ENCODE measurements at places on chromosomes 12 and 14.

DNA sequence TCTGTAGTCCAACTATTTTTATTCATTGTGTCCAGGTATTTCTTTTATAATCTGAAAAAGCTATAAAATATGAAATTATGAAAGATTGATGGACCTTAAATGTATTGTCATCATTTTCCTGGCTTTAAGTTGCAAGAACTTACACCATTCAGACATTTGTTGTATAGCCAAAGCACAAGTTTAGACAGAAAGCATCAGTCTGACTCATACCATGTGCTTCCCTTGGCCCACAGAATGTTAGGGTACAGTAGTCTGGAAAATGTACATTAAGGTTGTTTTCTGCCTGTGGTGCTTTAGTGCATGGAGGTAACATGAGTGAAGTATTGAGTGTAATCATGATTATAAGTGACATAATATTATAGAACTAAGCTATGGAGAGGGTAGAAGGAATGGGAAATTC lies 1002.5 kb downstream of the BCL11B start:
- DNase-seq = no peak

DNA sequence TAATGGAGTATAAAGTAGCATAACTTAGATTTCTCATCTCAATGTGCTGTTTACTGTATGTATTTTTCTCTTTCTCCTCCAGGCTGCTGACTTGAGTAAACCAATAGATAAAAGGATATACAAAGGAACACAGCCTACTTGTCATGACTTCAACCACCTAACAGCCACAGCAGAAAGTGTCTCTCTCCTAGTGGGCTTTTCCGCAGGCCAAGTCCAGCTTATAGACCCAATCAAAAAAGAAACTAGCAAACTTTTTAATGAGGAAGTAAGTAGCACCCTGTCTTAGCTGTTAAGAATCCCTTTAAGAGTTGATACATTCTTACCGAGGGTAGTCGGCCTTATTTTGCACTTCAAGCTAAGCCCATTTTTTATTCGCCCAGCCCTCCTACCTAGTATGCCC lies 55.2 kb downstream of the WDR20 start:
- no peak for DNase-seq

GRCh38 chr14:100312877-100313400 lies 6.7 kb upstream of the SLC25A29 start:
- DNase-seq = no peak

DNA sequence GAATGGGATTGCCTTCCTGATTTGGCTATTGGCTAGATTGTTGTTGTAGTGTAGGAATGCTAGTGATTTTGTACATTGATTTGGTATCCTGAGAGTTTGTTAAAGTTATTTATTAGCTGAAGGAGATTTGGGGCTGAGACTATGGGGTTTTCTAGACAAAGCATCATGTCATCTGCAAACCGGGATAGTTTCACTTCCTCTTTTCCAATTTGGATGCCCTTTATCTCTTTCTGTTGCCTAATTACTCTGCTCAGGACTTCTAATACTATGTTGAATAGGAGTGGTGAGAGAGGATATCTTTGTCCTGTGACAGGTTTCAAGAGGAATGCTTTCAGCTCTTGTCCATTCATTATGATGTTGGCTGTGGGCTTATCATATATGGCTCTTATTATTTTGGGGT lies 265.7 kb upstream of the MGAT4C start:
- DNase-seq = no peak

DNA sequence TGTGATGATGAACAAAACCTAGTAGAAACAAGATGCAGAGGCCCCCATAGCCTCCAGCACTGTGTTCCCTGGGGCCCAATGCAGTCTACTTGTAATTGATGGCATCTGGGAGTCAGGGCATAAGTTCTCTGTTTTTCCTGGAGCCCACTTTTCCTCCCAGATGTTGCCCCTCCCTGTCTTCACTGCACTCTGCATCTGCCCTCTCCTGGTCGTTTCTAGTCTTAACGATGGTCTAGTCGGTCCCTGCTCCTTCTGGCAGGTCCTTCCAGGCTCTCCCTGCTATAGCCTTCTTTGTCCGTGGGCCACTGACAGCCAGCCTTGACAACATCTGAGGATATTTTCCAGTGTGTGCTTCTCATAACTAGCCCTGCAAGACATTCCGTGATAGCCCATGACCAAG lies 208.3 kb downstream of the GXYLT1 start:
- no peak for DNase-seq

DNA sequence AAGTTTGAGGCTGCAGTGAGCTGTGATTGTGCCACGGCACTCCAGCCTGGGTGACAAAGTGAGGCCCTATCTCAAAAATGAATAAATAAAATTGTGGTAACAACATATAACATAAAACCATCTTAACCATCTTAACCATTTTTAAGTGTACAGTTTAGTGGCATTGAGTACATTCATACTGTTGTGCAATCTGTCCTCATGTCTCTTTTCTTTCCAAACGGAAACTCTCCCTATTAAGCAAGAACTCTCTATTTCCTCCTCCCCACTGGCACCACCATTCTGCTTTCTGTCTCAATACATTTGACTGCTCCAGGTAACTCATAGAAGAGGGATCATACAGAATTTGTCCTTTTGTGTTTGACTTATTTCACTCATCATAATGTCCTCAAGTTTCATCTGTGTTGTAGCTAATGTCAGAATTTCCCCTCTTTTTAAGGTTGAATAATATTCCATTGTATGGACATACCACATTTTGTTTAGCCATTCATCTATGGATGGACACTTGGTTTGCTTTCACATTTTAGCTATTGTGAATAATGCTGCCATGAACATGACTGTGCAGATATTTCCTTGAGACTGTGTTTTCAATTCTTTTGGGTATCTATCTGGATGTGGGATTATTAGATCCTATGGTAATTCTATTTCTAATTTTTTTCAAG lies 4.4 kb upstream of the MARK3 start:
- no peak for DNase-seq

GRCh38 chr14:77064521-77065178 lies 33.4 kb upstream of the CIPC start:
- no peak for DNase-seq

DNA sequence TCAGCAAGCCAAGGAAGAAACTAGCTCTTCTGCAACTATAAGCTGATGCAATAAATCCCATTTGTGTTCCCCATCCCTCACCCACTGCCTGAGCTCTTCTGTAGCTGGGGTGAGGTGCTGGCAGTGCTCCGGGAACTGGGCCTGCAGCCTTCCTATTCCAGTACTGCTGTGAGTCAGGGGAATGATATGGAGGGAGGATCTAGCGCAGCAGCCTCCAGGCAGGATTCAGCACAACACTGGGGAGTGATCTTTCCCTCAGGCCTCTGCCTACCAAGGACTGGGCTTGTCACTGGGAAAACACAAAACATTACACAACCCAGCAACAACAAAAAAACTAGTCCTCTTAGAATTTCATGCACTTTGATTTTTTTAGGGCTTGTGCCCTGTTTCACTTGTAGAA lies 58.7 kb downstream of the ST8SIA1 start:
- DNase-seq = no peak

DNA sequence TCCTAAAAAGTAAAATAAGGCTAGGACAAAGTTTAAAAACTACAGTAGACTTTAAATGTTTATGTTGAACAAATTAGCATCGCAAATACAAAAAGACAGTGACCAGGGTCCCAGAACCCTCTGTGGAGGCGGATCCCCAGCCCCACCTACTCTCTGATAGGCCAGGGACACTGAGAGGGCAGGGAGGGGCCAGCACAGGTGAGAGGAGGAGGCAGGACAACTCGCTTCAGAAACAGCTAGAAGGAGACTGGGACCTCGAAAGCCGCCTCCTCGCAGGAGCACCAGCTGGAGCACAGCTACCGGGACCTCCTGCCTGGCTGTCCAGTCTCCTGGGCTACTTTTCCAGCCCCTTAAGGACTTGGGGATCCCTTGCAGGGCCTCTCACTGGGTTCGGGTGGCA lies 992 bp downstream of the DNAH10 start:
- DNase-seq = no peak

GRCh38 chr12:26317942-26318575 lies 122.7 kb downstream of the SSPN start:
- peak; percentile 59 for DNase-seq

- no peak for DNase-seq
Observed at GRCh38 chr12:84131076-84131475, 781.5 kb downstream of the SLC6A15 start.

DNA sequence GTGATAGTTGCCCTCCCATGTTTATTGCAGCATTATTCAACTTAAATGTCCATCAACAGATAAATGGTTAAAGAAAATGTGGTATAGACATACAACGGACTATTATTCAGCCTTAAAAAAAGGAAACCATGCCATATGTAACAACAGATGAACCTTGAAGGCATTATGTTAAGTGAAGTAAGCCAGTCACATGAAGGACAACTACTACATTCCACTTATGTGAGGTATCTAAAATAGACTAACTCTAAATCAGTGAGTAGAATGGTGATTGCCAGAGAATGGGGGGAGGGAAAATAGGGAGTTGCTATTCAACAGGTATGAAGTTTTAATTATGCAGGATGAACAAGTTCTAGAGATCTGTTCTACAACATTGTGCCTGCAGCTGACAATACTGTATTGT lies 10.1 kb downstream of the PCNX4 start:
- DNase-seq = no peak

DNA sequence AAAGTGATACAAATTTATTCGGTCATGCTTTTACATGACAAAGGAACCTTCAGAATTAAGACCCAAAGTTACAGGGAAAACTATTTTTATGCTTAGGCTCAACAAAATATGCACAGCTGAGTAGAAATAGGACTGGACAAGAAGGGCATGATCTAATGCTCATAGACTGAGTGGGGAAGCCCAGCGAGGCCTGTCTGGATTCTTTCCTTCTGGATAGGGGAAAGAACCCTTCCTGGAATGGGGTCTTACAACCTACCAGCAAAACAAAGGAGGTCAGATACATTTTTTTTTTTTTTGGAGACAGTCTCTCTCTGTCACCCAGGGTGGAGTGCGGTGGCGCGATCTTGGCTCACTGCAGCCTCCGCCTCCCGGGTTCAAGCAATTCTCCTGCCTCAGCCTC lies 2.2 kb upstream of the DDX55 start:
- no peak for DNase-seq

GRCh38 chr12:130070126-130070611 lies 92.1 kb upstream of the FZD10 start:
- no peak for DNase-seq

DNA sequence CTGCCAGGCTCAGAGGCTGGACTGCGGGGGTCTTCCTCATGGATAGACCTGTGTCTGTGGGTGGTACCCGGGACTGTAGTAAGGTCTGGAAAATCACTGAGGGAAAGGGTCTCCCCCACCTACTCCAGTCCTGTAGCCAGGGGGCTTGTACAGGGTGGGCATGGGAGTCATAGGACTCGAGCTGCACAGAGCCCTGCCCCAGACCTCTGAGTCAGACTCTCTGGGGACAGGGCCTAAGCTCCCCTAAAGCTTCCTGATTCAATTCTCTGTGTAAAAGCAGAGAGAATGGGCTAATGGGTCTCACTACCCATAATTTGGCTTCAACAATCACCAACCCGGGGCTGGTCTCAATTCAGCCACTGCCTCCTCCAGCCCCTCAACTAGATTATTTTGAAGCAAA lies 27.0 kb downstream of the LRTM2 start:
- DNase-seq = no peak

DNA sequence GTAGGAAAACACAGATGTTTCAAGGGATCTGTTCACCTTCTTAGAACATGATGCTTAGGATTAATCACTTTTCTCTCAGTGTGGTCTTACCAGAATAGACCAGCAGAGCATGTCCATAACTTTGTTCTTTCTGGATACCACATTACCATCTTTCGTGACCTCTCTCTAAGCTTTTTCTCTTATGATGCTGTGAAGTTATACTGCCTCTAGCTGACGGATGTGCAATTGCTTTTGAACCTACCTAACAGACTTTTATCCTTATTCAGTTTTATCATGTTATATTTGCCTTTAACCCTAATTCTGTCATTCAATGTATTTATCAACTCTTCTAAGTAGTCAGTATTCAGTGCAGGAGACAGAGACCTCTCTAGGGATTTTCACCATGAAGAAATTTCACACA lies 246.7 kb downstream of the DACT1 start:
- no peak for DNase-seq

GRCh38 chr12:25681580-25681979 lies 128.5 kb upstream of the LMNTD1 start:
- DNase-seq = no peak

- no peak for DNase-seq
Observed at GRCh38 chr12:107339932-107340331, 246.6 kb upstream of the CRY1 start.

DNA sequence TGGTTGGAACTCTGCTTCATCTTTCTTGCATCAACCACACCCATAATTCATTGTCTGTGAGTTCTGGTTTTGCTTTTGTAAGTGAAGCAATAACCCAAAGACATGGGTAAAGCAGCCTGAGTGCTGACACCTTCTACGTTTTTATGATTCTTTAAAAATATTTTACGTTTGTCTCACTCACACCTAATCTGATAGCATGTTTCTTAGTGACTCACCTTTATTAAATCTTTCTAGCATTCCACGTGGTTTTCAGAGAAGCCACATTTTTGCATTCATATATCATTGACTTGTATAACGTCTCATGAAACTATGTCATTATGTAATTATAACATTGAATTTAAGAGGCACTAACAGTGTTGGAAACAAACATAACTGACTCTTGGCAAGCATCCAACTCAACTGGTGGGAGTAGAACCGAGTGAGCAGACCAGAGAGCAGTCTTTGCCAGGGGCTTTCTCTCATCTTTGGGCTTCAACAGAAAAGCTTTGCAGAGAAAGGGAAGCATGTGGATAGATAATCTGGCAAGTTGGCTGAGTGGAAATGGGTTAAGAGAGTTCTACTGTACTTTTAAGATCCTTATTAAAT lies 118.8 kb downstream of the TPH2 start:
- no peak for DNase-seq

- peak; percentile 21 for DNase-seq
Observed at GRCh38 chr12:128823216-128823915, 392 bp downstream of the SLC15A4 start.

GRCh38 chr14:82379291-82379690 lies 845.6 kb upstream of the SEL1L start:
- DNase-seq = no peak

DNA sequence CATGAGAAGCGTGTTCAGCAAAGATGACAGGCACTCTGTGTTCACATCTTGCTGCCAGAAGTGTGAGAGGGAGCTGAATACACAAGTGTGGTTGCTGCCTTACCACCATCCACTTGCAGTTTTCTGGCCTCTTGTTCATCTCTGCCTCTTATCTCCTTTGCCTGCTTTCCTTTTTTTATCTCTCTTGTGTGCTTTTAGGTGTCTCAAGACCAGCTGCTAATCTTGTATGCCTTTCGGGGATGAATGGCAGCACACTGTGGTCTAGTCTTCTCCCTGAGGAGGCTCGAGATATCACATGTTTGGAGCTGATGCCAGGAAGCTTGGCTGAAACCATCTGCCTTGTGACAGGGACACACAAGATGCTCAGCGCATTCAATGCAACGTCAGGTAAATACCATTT lies 17.2 kb downstream of the FAM234B start:
- no peak for DNase-seq

DNA sequence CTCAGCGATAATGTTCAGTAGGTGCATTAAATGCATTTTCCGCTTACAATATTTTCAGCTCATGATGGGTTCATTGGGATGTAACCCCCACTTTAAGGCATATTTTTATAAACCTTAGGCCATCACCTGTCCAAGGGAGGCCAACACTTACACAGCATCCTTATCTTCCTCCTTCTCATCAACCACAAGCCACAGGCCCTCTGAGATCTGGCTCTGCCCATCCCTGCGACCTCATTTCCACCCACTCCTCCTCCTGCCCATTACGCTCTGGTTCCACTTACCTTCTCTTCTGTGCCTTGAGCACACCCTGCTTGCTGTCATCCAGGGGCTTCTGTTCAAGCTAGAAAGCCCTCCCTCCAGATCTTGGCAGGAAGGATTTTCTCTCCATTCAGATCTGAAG lies 93.2 kb downstream of the EGLN3 start:
- no peak for DNase-seq

All from activated CD4-positive, alpha-beta T cell treated with anti-CD3 and anti-CD28 coated beads, Interleukin-2, amount 50 U/mL, for 16 hours (primary cell).